ENCODE measurements at places on chromosomes 3 and 15. TPM values are rescaled to one million over a fixed set of nuclear protein-coding genes. Genes with fewer than 3 reads are reported as not detected.
A peak's percentile ranks its signal among the peaks of the same experiment; 100 is the strongest.

HYAL2 gene
- total RNA-seq, result 97.8 TPM

GOLGA8S gene
- total RNA-seq, result not detected

RGMA gene
- 2.5 TPM for total RNA-seq

GHSR gene
- not detected for total RNA-seq

GRK7 gene
- total RNA-seq, result 0.12 TPM

ZPLD1 gene
- not detected for total RNA-seq

PLA2G4D gene
- total RNA-seq, result 0.17 TPM

NMB gene
- total RNA-seq, result 20.4 TPM

SKOR1 gene
- total RNA-seq, result 0.35 TPM

MINAR1 gene
- 0.63 TPM for total RNA-seq

GOLGA6A gene
- not detected for total RNA-seq

EAF2 gene
- 2.8 TPM for total RNA-seq

MRAS gene
- 5.3 TPM for total RNA-seq

RHOV gene
- 39.5 TPM for total RNA-seq

- no peaks in the 10 kb centered on the region for H3K36me3 ChIP-seq
- DNase-seq, result peak; percentile 40
- H3K27me3 ChIP-seq, result no peaks in the 10 kb centered on the region
- H3K27ac ChIP-seq, result 0 out of 2 replicates have a peak overlapping the region, but pooled peaks have one; percentile 10
- no peak overlapping the region for H3K4me3 ChIP-seq
These were observed 40.2 kb downstream of the SLMAP start for GRCh38 chr3:57796261-57796660.

DNA sequence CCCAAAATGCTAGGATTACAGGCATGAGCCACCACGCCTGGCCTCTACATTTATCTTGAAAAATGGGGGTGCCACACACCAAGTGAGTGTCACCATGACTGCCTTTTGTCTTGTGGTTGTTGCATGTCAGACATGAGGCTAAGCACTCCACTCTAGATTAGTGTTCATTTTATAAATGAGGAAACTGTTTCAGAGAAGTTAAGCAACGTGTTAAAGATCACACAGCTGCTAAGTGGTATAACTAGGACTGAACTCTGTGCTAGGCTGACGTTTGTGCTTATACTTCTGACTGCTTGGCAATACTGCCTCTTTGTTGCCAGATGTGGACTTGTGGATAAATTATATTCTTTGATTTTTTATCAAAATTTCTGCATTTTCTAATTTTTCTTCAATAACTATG lies 50.8 kb upstream of the SMAD6 start:
- H3K27ac ChIP-seq, result no peak overlapping the region
- DNase-seq, result no peak
- H3K36me3 ChIP-seq, result no peaks in the 10 kb centered on the region
- peaks cover 8% of the 10 kb centered on the region for H3K4me1 ChIP-seq

GRCh38 chr3:10164546-10165393 lies at the start of gene IRAK2:
TSS of gene IRAK2 (plus strand) at chr3:10164919. CDS start at chr3:10164955, 36 bp downstream.
- no peaks in the 10 kb centered on the region for H3K27me3 ChIP-seq
- peak within 1 kb of the TSS; percentile 33 for H3K27ac ChIP-seq
- no peaks in the 10 kb centered on the region for H3K4me1 ChIP-seq
- peaks cover 13% of the 10 kb centered on the region for H3K36me3 ChIP-seq

DNA sequence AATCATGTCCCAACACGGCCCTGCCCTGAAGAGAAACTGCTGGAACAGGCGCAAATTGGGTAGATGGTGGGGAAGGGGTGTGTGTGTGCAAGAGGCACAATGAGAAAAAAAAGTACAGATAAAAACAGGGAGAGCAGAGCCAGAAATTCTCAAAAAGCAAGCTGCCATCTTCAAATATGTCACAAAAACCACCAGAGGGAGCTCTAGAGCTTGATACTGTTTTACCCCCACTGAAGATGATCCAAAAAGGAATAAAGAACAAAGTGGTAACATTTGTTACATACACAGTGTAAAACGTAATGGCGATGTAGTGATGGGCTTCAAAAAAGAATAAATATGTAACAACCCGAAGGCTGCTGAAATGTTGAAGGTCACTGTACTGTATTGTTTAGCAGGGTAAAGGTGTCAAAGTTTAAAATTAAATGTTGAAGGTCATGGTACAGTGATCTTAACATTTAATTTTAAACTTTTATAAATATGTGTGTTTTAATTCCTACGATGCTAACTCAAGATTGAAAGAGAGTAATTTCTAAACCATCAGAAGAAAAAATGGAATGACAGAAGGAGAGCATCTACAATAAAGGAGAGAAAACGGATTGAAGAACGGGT lies 6.0 kb downstream of the SNRPA1 start:
- peaks cover 57% of the 10 kb centered on the region for H3K36me3 ChIP-seq
- 0 out of 2 replicates have a peak, but pooled peaks cover 10% of the 10 kb centered on the region for H3K4me1 ChIP-seq
- no peaks in the 10 kb centered on the region for H3K27me3 ChIP-seq
- no peak overlapping the region for H3K27ac ChIP-seq
- peak; percentile 68 for DNase-seq
- no peak overlapping the region for H3K4me3 ChIP-seq

- no peaks in the 10 kb centered on the region for H3K27me3 ChIP-seq
- no peak overlapping the region for H3K27ac ChIP-seq
- no peak overlapping the region for H3K4me3 ChIP-seq
- no peak for DNase-seq
These were observed 28.0 kb downstream of the KLHDC8B start for GRCh38 chr3:49199239-49199899.

DNA sequence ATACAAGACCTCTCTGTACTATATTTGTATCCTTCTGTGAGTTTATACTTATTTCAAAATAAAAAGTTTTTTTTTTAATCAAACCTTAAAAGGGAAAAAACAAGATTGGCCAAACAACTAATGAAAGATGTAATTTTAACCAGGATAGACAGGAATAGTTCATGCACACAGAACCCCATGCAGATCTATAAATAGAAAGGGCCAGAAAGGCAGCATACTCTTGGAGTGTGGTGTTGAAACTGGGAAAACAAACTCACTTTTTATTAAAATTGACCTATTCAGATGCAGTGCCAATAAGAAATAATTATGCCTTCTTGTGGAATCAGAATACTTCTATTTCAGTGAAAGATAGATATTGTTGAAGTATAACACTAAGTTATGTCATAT lies 204.6 kb downstream of the PLCL2 start:
- no peak overlapping the region for H3K27ac ChIP-seq
- no peak for DNase-seq
- H3K4me1 ChIP-seq, result peaks cover 16% of the 10 kb centered on the region

- DNase-seq, result no peak
- H3K27ac ChIP-seq, result no peak overlapping the region
- no peaks in the 10 kb centered on the region for H3K4me1 ChIP-seq
These were observed 95.3 kb downstream of the PDZRN3 start for GRCh38 chr3:73529308-73530021.

DNA sequence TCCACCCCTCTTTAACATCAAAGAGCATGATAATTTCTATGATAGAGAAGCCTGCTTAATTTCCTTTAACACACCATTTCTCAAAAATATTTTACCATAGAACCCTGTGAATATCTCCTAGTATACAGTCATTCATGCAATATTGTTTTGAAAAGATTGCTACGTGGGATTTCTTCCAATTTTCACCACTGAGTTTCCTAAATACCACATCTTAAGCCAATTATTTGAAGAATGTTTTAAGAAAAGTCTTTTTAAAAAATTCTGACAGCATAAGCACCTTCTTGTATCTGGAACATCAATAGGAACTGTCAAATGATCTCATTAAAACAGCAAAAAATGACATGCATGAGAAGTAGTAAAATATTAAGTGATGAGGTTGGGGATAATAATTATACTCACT lies 1126.7 kb downstream of the TUSC7 start:
- no peaks in the 10 kb centered on the region for H3K27me3 ChIP-seq
- no peaks in the 10 kb centered on the region for H3K4me1 ChIP-seq
- H3K4me3 ChIP-seq, result no peak overlapping the region
- no peak for DNase-seq
- no peaks in the 10 kb centered on the region for H3K36me3 ChIP-seq

- peak overlapping the region; percentile 63 for H3K4me3 ChIP-seq
- H3K27me3 ChIP-seq, result no peaks in the 10 kb centered on the region
- no peaks in the 10 kb centered on the region for H3K36me3 ChIP-seq
- DNase-seq, result no peak
These were observed 798 bp downstream of the GCHFR start for GRCh38 chr15:40764629-40765103.

- H3K36me3 ChIP-seq, result no peaks in the 10 kb centered on the region
- H3K27me3 ChIP-seq, result no peaks in the 10 kb centered on the region
- no peak within 1 kb of the TSS for H3K4me3 ChIP-seq
- no peaks in the 10 kb centered on the region for H3K4me1 ChIP-seq
- DNase-seq, result no peak
- no peak within 1 kb of the TSS for H3K27ac ChIP-seq
These were observed at the start of gene CATSPER2 for GRCh38 chr15:43648649-43649429. TSS of gene CATSPER2 (minus strand) at chr15:43648844. CDS start at chr15:43648061, 783 bp downstream.

- peak; percentile 98 for DNase-seq
- no peaks in the 10 kb centered on the region for H3K27me3 ChIP-seq
- peak overlapping the region; percentile 44 for H3K4me3 ChIP-seq
- H3K36me3 ChIP-seq, result no peaks in the 10 kb centered on the region
- H3K4me1 ChIP-seq, result peaks cover 54% of the 10 kb centered on the region
- peak overlapping the region; percentile 97 for H3K27ac ChIP-seq
These were observed 3.5 kb upstream of the SHISA5 start for GRCh38 chr3:48507256-48508061.

DNA sequence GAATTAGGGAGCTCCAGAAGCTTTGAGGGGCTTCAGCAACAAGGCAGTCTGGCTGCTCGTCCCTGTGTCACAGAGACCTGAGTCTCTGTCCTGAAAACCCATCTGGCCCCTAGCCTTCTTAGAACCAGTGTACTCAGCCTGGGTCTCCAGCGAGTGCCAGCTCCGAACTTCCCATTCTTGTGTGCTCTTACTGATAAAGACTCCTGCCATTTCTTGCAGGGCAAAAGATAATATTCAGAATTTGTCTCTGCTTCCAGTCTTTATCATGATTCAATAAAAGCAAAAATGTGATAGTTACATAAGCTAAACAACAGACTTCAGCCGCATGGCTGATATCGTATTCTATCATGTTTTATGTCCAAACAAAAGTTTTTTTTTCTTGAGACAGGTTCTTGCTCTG lies 36.0 kb upstream of the BCL2A1 start:
- H3K36me3 ChIP-seq, result no peaks in the 10 kb centered on the region
- H3K4me3 ChIP-seq, result no peak overlapping the region
- no peak overlapping the region for H3K27ac ChIP-seq
- peaks cover 18% of the 10 kb centered on the region for H3K4me1 ChIP-seq

- no peaks in the 10 kb centered on the region for H3K27me3 ChIP-seq
- H3K27ac ChIP-seq, result peak overlapping the region; percentile 83
- H3K36me3 ChIP-seq, result no peaks in the 10 kb centered on the region
- H3K4me1 ChIP-seq, result peaks cover 16% of the 10 kb centered on the region
These were observed 400 bp downstream of the RAB43 start for GRCh38 chr3:129121016-129121791.

DNA sequence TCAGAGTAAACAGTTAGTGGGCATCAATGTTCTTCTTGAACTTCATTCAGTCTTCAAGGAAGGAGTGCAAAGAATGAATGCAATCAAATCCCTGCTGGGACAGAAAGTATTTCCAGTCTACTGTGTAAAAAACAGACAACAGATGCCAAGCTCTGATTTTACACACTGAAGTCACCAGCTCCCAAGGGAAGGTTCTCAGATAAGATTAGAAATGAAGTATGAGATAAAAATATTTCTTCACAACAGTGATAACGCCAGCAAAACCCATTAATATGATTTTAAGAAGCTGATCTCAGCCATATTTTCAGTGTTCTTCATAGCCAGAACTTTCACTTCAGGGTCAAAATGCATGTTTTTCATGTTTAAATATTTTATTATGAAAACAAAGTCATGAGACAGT lies 265.6 kb downstream of the CTNNB1 start:
- H3K36me3 ChIP-seq, result no peaks in the 10 kb centered on the region
- H3K27ac ChIP-seq, result no peak overlapping the region
- no peaks in the 10 kb centered on the region for H3K4me1 ChIP-seq
- H3K4me3 ChIP-seq, result no peak overlapping the region
- no peaks in the 10 kb centered on the region for H3K27me3 ChIP-seq
- no peak for DNase-seq

GRCh38 chr3:133283958-133284807 lies 115.7 kb upstream of the BFSP2 start:
- H3K4me1 ChIP-seq, result no peaks in the 10 kb centered on the region
- H3K4me3 ChIP-seq, result no peak overlapping the region
- no peak overlapping the region for H3K27ac ChIP-seq
- 0 out of 2 replicates have a peak, but pooled peaks cover 6% of the 10 kb centered on the region for H3K27me3 ChIP-seq
- H3K36me3 ChIP-seq, result no peaks in the 10 kb centered on the region
- DNase-seq, result no peak

GRCh38 chr3:127728417-127729015 lies 55.8 kb downstream of the ABTB1 start:
- DNase-seq, result no peak
- H3K4me1 ChIP-seq, result peaks cover 1% of the 10 kb centered on the region
- no peaks in the 10 kb centered on the region for H3K36me3 ChIP-seq
- no peaks in the 10 kb centered on the region for H3K27me3 ChIP-seq
- H3K4me3 ChIP-seq, result no peak overlapping the region

GRCh38 chr3:52895418-52895817 lies 1.9 kb downstream of the STIMATE start:
- H3K4me1 ChIP-seq, result peaks cover 24% of the 10 kb centered on the region
- H3K4me3 ChIP-seq, result no peak overlapping the region
- no peaks in the 10 kb centered on the region for H3K36me3 ChIP-seq
- no peak overlapping the region for H3K27ac ChIP-seq
- DNase-seq, result no peak
- no peaks in the 10 kb centered on the region for H3K27me3 ChIP-seq

GRCh38 chr3:43031485-43031884 lies 52.4 kb downstream of the GASK1A start:
- H3K27ac ChIP-seq, result no peak overlapping the region
- H3K4me3 ChIP-seq, result no peak overlapping the region
- H3K27me3 ChIP-seq, result peaks cover 8% of the 10 kb centered on the region
- no peaks in the 10 kb centered on the region for H3K36me3 ChIP-seq
- no peak for DNase-seq
- no peaks in the 10 kb centered on the region for H3K4me1 ChIP-seq

DNA sequence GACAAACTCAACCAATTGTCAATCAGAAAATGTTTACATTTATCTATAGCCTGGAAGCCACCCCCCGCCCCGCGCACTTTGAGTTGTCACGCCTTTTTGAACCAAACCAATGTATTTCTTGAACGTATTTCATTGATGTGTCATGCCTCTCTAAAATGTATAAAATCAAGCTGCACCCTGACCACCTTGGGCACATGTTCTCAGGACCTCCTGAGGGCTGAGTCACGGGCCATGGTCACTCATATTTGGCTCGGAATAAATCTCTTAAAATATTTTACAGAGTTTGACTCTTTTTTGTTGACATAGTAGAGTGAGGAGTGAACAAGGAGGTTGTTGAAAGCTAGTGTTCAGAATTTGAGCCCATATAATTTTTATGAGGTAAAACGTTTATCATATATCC lies 6.5 kb downstream of the MCTP2 start:
- peak overlapping the region; percentile 89 for H3K27ac ChIP-seq
- peaks cover 37% of the 10 kb centered on the region for H3K4me1 ChIP-seq
- peak; percentile 80 for DNase-seq
- no peaks in the 10 kb centered on the region for H3K36me3 ChIP-seq
- no peaks in the 10 kb centered on the region for H3K27me3 ChIP-seq
- H3K4me3 ChIP-seq, result no peak overlapping the region

- H3K27ac ChIP-seq, result no peak overlapping the region
- no peak overlapping the region for H3K4me3 ChIP-seq
- no peaks in the 10 kb centered on the region for H3K36me3 ChIP-seq
- H3K4me1 ChIP-seq, result no peaks in the 10 kb centered on the region
These were observed 270.9 kb downstream of the ERC2 start for GRCh38 chr3:56197259-56197965.

Data from PC-3 (cell line).